Body of pancreas (tissue), 4 donors: ENCODE measurements at places on chromosomes 5 and 9. TPM values are rescaled to one million over a fixed set of nuclear protein-coding genes. Genes with fewer than 3 reads are reported as not detected.
A peak's percentile ranks its signal among the peaks of the same experiment; 100 is the strongest.

Gene GAS1
- 37.6 TPM for total RNA-seq

Gene PCDHGA10
- total RNA-seq = 5.4 TPM

Gene TMEM161B
- total RNA-seq = 12.2 TPM

Gene ROR2
- 5.4 TPM for total RNA-seq

GRCh38 chr5:126594748-126595485 lies at the start of gene ALDH7A1:
ALDH7A1 (minus strand) TSS chr5:126595219; CDS start chr5:126595198, 21 bp downstream.
- peak within 1 kb of the TSS; percentile 2 for H3K4me3 ChIP-seq
- H3K27me3 ChIP-seq = no peaks in the 10 kb centered on the region
- peak within 1 kb of the TSS; percentile 86 for H3K27ac ChIP-seq
- peak; percentile 96 for DNase-seq

- DNase-seq = no peak
- no peaks in the 10 kb centered on the region for H3K27me3 ChIP-seq
- H3K36me3 ChIP-seq = no peaks in the 10 kb centered on the region
- H3K4me3 ChIP-seq = no peak overlapping the region
Measured at GRCh38 chr9:1096155-1096964, 46.2 kb downstream of the DMRT2 start.

- no peaks in the 10 kb centered on the region for H3K27me3 ChIP-seq
- H3K36me3 ChIP-seq = no peaks in the 10 kb centered on the region
- no peaks in the 10 kb centered on the region for H3K4me1 ChIP-seq
- DNase-seq = no peak
Measured at GRCh38 chr5:17346811-17347210, 129.4 kb downstream of the BASP1 start.

DNA sequence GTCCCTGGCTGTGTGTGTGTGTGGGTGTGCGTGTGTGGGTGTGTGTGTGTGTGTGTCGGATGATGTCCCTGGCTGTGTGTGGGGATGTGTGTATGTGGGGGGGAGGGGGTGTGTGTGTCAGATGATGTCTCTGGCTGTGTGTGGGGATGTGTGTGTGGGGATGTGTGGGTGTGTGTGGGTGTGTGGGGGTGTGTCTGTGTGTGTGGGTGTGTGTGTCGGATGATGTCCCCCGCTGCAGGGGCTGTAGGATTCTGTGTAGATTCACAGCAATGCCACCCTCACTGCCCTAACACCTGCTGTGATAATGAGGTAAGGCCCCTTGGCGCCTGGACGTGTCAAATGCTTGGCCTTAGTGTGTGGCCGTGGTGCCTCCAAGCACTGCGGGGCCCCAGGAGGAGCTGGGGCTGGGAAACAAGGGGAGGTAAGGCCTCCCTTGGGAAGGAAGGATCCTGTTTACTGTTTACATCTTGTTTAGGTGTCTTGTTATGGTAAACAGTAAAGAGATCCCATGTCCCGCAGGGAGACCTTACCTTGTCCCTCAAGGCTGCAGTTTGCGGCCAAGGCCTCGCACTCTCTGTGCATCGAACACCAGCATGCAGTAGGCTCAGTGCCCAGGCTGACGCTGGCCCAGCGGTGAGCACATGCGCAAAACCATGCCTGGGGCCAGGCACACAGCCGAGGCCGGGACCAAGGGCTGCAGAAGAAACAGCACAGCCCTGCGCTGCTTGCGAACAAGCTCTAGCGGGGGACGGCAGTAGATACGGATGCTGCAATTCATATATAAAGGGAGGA lies 24.1 kb downstream of the AHRR start:
- no peak overlapping the region for H3K4me3 ChIP-seq
- no peaks in the 10 kb centered on the region for H3K36me3 ChIP-seq
- no peaks in the 10 kb centered on the region for H3K27me3 ChIP-seq
- H3K4me1 ChIP-seq = peaks cover 8% of the 10 kb centered on the region
- no peak for DNase-seq

DNA sequence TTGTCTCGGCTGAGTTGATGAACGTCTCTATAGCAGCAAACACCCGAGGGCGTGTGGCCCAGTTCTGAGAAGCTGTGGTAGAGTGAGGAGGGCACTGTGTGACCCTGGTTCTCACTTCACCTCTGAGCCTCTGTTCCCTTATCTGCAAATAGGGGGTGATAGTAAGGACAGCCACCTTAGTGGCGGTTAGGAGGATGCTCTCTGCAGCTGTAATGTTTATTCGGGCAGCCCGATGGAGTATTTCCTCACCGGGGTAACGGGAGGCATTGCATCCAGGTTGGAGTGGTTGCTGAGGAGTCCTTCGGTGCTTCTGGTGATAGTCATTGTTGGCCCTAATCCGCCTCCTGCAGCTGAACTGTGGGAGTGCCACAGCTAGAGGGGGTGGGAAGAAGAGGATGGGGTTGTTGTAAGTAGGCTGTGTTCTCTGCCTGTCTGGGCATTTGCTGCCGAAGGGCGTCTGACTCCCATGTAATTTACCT lies 13.9 kb downstream of the PRRC2B start:
- no peaks in the 10 kb centered on the region for H3K27me3 ChIP-seq
- no peak overlapping the region for H3K27ac ChIP-seq
- peaks cover 92% of the 10 kb centered on the region for H3K4me1 ChIP-seq
- peak; percentile 49 for DNase-seq

GRCh38 chr5:96133341-96134079 lies 171.9 kb upstream of the ELL2 start:
- no peak overlapping the region for H3K27ac ChIP-seq
- DNase-seq = no peak
- H3K36me3 ChIP-seq = no peaks in the 10 kb centered on the region
- H3K4me3 ChIP-seq = no peak overlapping the region
- H3K4me1 ChIP-seq = no peaks in the 10 kb centered on the region
- no peaks in the 10 kb centered on the region for H3K27me3 ChIP-seq

- no peaks in the 10 kb centered on the region for H3K27me3 ChIP-seq
- peaks cover 26% of the 10 kb centered on the region for H3K4me1 ChIP-seq
- no peaks in the 10 kb centered on the region for H3K36me3 ChIP-seq
- H3K27ac ChIP-seq = peak overlapping the region; percentile 53
Measured at GRCh38 chr9:121362813-121363621, 7.0 kb downstream of the STOM start.

DNA sequence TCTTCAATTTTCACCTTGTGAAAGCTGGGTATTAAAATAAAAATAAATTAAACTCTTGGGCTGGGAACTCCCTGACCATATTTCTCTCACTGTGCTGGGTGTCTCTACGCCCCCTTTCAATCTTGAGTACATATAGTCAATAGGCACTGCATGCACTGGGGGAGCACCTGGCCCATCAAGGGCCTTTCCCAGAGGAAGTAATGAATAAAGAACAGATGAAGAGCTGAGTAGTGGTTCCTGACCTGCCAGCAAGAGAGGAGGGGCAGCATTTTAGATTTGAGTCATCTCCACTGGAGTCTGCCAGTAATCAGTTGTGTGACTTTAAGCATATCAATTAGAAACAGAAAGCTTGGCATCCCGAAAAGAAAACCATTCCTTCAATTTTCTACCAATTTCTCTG lies 6.2 kb downstream of the MAPKAP1 start:
- peaks cover 4% of the 10 kb centered on the region for H3K4me1 ChIP-seq
- no peaks in the 10 kb centered on the region for H3K27me3 ChIP-seq
- no peak for DNase-seq
- no peaks in the 10 kb centered on the region for H3K36me3 ChIP-seq
- H3K27ac ChIP-seq = no peak overlapping the region

- H3K4me1 ChIP-seq = no peaks in the 10 kb centered on the region
- DNase-seq = no peak
- H3K27me3 ChIP-seq = no peaks in the 10 kb centered on the region
- no peak overlapping the region for H3K27ac ChIP-seq
Measured at GRCh38 chr5:178288401-178289368, 56.1 kb upstream of the PHYKPL start.

DNA sequence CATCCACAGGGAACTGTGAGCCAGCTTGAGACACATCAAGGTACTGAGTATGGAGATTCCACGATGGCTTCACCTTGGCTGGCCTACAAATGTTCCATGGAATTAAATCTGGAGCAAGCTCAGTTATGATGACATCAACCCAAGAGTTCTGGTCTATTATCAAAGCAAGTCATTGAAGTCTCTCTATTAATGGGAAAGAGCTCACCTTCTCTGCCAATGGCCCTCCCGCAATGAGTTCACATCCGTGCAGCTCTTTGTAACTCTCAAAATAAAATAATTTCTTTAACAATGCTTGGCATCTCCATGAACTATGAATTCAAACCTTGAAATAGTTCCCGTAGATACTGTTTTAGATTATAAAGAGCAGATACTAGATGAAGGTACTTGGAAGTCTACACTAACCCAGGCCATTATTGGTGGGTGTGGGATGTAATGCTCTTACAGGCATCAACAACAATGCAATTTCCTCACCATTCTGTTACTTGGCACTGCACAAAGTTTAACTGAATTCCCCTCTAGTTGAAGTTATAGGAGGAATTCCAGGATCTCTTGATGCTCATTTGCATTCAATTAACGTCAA lies 55.4 kb downstream of the ZNF474 start:
- no peaks in the 10 kb centered on the region for H3K4me1 ChIP-seq
- no peaks in the 10 kb centered on the region for H3K36me3 ChIP-seq

DNA sequence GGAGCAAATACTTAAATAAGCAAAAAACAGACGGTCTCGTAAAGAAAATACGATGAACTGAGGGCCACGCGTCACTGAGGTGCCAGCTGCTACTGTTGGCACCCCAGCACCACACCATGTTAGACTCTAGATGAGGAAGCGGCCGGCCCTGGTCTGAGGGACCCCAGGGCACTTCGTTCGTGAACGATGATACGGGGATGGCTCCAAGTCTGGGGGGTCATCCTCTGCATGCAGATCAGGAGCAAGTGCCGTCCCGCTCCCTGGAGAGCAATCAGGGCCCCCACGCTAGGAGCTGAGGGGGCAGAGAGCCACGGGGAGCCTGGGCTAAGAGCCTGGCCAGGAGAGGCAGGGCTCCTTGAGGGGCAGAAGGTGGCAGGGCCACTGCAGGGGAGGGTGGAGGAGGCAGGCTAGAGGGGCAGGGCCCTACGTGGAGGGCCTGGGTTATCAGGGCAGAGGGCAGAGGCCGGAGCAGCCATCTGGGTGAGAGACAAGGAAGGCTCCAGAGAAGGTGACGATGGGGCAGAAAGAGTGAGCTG lies 24.1 kb downstream of the SARDH start:
- H3K4me1 ChIP-seq = no peaks in the 10 kb centered on the region
- DNase-seq = peak; percentile 5
- H3K27me3 ChIP-seq = no peaks in the 10 kb centered on the region
- H3K36me3 ChIP-seq = no peaks in the 10 kb centered on the region
- no peak overlapping the region for H3K27ac ChIP-seq

DNA sequence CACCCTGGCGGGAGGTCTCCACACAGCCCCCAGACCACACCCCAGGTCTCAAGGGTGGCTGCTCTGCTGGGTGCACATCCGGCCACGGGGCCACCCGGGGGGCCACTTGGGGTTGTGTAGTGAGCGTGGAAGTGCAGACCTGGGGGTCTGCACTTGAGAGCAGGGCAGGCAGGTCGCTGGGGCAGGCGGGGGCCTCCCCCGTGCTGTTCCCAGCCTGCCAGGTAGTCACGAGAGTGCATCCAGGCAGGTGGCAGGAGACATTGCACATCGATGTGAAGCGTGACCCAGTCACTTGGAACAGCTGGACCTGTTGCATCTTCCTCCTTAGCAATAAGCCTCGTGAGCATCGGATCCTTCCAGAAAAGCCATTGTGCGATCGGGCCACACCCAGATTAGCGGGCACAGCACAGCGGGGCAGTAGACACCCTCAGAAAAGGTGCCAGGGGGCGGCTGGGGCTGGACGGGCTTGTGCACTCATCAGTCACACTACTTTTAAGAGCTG lies 4.8 kb upstream of the ENTPD8 start:
- no peak overlapping the region for H3K4me3 ChIP-seq
- no peak for DNase-seq
- H3K27ac ChIP-seq = no peak overlapping the region
- H3K27me3 ChIP-seq = no peaks in the 10 kb centered on the region
- peaks cover 18% of the 10 kb centered on the region for H3K4me1 ChIP-seq

DNA sequence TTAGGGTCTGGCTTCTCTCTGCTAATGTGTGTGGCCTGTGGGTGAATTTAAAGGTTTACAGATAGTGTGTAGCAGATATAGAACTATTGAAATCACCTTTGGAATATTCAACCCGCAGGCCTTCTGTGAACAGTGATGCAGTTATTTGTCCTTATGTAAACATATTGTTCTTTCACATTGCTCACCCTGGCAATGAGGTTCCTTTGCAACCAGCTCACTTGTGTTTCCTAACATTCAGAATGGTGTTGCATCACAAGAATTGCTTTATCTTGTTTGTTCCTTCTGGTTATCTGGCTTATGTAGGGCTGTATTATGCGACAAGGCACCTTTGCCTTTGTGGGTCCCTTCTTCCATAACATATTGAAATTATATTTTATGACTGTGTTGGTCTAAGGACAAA lies 370.3 kb downstream of the NNT start:
- no peak overlapping the region for H3K4me3 ChIP-seq
- peaks cover 13% of the 10 kb centered on the region for H3K4me1 ChIP-seq
- no peak overlapping the region for H3K27ac ChIP-seq
- no peak for DNase-seq

- H3K4me1 ChIP-seq = peaks cover 65% of the 10 kb centered on the region
- peak overlapping the region; percentile 92 for H3K27ac ChIP-seq
- H3K4me3 ChIP-seq = peak overlapping the region; percentile 93
- peak; percentile 48 for DNase-seq
- H3K36me3 ChIP-seq = no peaks in the 10 kb centered on the region
Measured at GRCh38 chr5:1111241-1111726, 579 bp downstream of the SLC12A7 start.

DNA sequence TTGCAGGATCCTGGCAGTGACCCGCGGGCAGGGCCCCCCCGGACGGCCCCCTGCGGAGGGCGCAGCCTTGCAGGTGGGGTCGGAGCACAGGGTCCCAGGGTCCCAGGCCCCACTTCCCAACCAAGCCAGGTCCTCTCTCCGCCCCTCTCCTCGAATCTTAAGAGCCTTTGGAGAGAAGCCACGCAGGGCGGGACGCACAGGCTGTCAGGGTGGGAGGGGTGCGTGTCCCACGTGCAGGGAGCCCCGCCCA lies 18.4 kb upstream of the EGFL7 start:
- H3K36me3 ChIP-seq = no peaks in the 10 kb centered on the region
- peak; percentile 79 for DNase-seq
- no peaks in the 10 kb centered on the region for H3K27me3 ChIP-seq
- peak overlapping the region; percentile 64 for H3K27ac ChIP-seq

- peaks cover 8% of the 10 kb centered on the region for H3K4me1 ChIP-seq
- H3K27me3 ChIP-seq = no peaks in the 10 kb centered on the region
- no peak for DNase-seq
- no peak overlapping the region for H3K4me3 ChIP-seq
- no peaks in the 10 kb centered on the region for H3K36me3 ChIP-seq
Measured at GRCh38 chr5:81268521-81269196, 32.7 kb upstream of the ZCCHC9 start.

- H3K27ac ChIP-seq = no peak overlapping the region
- H3K4me3 ChIP-seq = no peak overlapping the region
- H3K4me1 ChIP-seq = no peaks in the 10 kb centered on the region
- H3K36me3 ChIP-seq = no peaks in the 10 kb centered on the region
Measured at GRCh38 chr5:22889720-22890119, 36.6 kb upstream of the CDH12 start.

GRCh38 chr5:142320430-142320738 lies 4.4 kb downstream of the SPRY4 start:
- no peaks in the 10 kb centered on the region for H3K36me3 ChIP-seq
- DNase-seq = no peak
- peak overlapping the region; percentile 25 for H3K27ac ChIP-seq
- H3K27me3 ChIP-seq = no peaks in the 10 kb centered on the region
- peaks cover 20% of the 10 kb centered on the region for H3K4me1 ChIP-seq
- no peak overlapping the region for H3K4me3 ChIP-seq
